ENCODE measurements at places on chromosomes 3 and 15.

- no peak for DNase-seq
Measured at GRCh38 chr3:188537606-188538005, 383.6 kb downstream of the LPP start.

GRCh38 chr3:18444595-18445400 lies 19.7 kb upstream of the SATB1 start:
- peak; percentile 78 for DNase-seq

DNA sequence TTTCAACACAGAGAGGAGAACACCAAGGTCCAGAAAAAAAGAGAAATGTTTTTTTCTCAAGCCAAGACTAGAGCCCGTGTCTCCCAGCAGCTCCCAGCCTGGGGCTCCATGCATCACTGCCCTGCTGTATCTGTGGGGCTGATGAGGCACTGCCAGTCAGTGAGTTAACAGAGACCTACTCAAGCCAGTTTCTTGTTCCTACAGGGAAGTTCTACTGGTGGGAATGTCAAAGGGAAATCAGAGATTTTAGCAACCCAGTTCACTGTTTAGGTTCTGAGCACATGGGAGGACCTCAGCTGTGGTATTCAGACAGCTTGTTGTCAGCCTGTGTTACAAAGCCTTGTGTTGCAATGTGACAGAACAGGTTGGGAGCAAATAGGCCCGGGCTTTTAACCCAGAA lies 234.3 kb downstream of the TLE3 start:
- no peak for DNase-seq

GRCh38 chr15:77027111-77027696 lies 32.3 kb downstream of the PSTPIP1 start:
- no peak for DNase-seq

DNA sequence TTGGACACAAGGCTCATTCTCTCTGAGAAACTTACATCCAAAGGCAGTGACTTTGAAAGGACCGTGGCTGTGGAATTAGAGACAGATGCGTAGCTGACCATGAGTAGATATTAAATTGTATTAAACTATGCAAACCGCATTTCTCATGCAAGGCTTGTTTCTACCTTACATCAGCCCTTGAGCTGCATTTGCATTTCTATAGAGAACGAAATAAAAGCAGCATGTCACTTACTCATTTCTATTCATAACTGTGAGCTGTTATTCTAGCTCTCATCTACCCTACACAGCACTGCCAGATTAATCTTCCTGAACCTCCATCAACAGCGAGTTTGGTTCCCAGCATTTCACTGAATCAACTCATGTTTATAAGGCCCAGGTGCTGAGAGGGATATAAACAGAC lies 72.3 kb downstream of the THSD4 start:
- DNase-seq = no peak

GRCh38 chr3:16529264-16529663 lies 15.8 kb upstream of the RFTN1 start:
- peak; percentile 11 for DNase-seq

GRCh38 chr3:30502742-30503073 lies 103.7 kb upstream of the TGFBR2 start:
- DNase-seq = no peak

DNA sequence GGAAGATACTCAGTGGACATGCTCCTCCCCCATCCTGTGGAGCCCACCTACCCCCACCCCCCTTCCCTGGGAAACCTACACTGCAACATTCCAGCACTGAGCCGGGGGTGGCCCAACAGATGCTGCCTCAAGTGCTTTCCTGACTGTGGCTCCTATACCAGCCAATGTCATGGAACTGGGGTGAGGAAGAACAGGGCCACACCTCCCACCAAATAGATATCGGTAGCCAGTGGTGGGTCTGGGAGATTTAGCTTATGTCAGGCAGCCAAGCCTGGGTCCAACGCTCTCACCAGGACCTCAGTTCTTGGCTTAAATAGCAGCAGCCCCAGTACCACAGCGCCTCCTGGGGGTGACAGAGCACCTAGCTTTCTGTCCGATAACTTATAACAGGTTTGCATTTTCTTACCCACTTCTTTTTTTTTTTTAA lies 30.3 kb downstream of the CDC25A start:
- DNase-seq = no peak

GRCh38 chr3:25257026-25257425 lies 171.0 kb upstream of the RARB start:
- no peak for DNase-seq

GRCh38 chr15:98896802-98897732 lies 110.5 kb downstream of the PGPEP1L start:
- no peak for DNase-seq

- DNase-seq = peak; percentile 29
Measured at GRCh38 chr3:46372492-46373359, 2.0 kb downstream of the CCR5 start.

DNA sequence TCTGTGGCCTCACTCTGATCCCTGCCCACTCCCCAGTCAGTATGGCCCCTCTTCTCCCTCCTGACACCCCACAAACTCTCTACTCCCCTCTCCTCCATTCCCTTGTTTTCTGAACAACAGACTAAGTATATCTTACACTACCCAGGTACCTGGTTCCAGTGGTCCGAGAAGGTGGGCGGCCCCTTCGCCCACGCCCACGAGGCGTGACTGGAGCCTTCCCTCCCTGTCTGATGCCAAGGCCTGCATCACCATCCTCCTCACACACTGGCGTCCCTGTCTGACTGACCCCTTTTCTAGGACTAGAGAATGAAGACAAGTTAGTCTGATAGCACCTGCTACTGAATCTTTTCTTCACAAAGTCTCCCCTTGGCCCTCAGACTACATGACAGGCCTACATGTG lies 50.0 kb downstream of the TUBGCP4 start:
- no peak for DNase-seq

DNA sequence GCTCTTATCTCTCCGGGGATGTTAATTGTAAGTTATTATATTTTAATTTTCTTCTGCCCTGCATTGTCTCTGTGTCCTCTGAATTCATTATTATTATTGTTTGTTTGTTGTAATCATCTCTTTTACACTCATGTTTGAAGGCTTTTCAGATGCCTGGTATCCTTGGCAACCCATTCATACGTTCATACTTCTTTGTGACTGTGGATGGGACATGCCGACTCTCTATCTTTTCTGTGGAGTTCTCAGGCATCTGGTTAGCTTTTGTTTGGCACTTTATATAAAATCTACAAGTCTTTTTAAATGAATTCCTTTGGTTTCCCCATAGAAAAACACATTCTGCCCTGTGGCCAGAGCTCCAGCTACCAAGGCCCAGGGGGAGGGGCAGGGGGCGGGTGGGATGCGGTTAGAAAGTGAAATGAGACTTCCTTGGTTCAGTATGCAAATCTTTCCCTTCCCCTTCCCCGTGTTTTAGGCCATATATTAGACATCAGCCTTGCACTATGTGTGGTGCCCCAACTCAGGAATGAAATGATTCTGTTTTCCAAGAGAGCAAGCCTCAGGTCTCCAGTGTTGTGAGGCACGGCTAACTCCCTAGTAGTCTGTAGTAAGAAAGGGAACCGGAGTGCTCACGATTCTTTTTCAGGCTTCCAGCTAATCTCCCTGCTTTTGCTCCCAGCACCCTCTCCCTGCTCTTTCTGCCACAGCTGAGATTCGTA lies 79.2 kb downstream of the SST start:
- no peak for DNase-seq

DNA sequence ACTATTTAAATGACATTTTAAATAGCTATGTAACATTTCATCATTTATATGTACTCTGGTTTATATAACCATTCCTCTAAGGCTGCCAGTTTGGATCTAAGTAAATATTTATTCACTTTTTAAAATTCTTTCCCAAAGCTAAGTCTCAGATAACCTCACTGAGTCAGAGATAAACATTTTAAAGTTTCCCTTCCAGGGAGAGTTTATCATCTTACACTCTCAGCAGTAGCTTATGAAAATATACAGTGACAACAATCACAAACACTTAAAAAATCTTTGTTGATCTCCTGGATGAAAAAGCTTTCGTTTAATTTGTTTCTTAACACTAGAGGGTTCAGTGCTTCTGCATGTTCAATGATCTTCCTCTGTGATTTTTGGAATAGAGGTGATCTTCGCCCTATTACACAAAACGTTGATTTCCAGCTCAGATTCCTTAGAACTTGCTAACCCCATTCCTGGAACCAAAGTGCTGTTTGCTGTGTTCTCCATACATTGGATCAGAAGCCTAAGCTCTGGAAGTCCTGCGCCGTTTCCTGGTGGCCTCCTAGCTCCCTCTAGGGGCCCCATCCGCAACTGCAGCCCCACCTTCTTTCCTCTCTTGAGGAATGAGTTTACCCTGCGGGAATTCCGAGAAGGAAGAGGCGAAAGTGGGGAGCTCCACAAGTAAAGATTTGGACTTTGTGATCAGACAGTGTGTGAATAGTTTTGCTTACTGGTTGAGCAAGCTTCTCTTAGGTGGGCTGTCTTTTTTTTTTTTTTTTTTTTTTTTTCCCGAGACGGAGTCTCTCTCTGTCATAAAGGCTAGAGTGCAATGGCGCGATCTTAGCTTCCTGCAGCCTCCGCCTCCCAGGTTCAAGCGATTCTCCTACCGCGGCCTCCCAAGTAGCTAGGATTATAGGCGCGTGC lies 29.3 kb upstream of the SACM1L start:
- DNase-seq = peak; percentile 26
